ENCODE measurements at places on chromosomes 3 and 15.

GRCh38 chr3:55441499-55441898 lies 45.6 kb downstream of the WNT5A start:
- DNase-seq, result no peak

DNA sequence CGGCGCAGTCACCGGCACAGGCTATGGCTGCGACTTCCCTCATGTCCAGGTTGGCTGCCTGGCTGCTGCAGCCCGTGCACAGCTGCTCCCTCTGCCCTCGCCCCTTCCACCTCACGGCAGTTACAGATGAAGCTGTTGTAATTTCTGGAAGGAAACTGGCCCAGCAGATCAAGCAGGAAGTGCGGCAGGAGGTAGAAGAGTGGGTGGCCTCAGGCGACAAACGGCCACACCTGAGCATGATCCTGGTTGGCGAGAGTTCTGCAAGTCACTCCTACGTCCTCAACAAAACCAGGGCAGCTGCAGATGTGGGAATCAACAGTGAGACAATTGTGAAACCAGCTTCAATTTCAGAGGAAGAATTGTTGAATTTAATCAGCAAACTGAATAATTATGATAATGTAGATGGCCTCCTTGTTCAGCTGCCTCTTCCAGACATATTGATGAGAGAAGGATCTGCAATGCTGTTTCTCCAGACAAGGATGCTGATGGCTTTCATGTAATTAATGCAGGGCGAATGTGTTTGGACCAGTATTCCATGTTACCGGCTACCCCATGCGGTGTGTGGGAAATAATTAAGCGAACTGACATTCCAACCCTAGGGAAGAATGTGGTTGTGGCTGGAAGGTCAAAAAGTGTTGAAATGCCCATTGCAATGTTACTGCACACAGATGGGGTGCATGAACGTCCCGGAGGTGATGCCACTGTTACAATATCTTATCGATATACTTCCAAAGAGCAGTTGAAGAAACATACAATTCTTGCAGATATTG lies 13.2 kb upstream of the GNB4 start:
- DNase-seq, result peak; percentile 97

DNA sequence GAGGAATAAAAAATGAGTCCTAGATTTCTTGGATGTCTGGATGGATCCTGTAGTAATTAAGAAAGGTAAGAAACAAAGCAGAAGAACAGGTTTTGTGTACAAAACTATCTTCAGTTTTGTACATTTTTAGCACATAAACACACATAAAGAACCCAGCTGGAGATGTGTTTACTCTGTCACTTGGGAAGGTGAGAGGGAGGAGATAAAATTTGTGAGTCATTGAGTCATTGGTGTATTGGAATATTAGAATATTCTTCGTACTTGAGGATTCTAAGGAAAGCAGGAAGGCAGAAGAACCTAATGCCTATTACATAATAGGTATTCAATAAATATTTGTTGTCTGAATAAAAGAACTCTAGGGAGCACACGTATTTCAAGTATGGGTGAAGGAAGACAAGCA lies 17.4 kb downstream of the APPL1 start:
- DNase-seq, result no peak

DNA sequence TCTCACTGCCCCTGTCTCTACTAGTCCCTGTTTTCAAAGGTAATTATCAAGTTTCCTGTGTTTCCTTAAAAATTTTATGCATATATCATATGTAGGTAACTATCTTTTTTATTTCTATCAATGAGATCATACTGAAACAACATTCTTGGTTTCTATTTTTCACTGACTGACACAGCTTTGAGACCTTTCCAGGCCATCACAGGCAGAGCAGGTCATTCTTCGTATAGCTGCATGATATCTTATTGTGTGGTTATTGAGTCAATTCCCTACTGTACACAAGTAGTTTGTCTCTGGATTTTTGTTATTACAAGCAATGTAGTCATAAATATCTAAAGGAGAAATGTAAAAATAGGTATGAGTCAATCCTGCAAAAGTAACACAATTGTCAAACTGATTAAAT lies 169.6 kb downstream of the CFAP20DC start:
- no peak for DNase-seq

DNA sequence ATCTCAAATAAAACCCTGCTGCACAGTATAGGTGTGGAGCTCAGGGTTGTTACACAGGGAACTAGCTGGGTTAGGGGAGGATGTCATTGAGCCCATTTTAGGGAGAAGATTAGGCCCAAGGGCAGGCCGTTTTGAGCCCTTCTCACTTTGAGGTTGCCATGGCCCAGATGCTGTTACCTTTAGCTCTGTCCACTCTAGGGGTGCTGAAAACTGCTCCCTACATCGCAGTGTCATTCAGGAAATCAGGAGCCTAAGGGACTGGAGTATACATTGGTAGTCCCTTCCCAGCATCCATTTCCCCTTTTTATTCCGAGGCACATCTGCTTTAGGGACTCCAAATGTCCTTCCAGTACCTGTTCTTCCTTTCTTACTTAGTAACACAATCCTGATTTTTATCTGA lies 79.0 kb upstream of the SELENOK start:
- no peak for DNase-seq

DNA sequence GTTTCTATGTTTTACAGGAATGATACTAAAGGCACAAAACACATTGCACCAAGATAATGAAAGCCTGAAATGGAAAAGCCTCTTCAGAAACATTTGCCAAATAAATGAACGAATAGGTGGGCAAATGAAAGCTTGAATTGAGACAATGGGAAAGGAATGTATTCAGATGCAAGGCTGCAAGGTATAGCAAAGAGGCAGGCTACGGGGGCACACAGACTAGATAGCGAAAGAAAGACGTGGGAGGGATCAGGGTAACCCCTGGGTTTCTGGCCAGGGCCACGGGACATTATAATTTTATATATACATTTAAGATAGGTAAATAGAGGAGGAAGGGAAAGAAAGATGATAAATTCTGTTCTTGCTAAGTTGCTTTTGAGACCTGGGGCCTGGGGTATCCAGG lies 95.9 kb upstream of the NLGN1 start:
- DNase-seq, result no peak

- DNase-seq, result no peak
These were observed 172.5 kb downstream of the POTEB3 start for GRCh38 chr15:21267671-21268395.

GRCh38 chr3:104768886-104769285 lies 597.8 kb upstream of the ALCAM start:
- DNase-seq, result no peak

DNA sequence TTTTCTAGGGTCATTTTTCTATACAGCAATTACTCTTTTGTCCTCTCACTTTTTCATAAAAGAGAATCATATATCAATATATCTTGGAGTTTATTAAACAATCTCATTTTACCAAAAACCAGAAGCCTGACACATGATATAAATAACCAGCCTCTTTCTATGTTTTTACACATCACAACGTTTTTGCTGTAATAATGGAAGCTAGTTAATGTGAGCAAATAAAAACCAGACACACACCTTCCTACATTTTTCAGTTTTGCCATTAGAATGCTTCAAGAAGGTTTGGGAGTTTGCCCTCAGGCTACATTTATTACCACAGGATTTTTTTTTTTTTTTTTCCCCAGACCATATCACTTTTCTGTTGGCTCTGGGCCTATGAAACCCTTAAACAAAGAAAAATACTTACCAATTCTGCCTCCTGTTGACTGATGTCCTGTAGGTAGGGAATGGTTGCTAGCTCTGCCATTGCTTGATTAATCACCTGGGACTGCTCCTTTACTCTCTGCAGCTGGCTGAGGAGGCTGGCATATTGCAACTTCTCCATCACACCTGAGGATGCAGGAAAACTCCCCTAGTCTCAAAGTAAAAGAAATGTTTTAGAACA lies 165.5 kb downstream of the ECT2 start:
- no peak for DNase-seq

DNA sequence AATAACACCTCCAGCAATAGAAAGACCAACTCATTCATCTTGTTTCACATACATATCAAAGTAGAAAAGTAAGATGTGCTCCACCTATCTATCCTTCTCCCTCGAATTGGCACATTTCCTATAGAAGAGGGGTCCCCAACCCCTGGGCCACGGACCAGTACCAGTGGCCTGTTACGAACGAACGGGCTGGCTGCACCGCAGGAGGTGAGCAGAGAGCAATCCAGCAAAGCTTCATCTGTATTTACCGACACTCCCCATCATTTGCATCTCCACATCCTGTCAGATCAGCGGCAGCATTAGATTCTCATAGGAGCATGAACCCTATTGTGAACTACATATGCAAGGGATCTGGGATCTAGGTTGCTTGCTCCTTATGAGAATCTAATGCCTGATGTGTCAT lies 95.0 kb upstream of the CGNL1 start:
- no peak for DNase-seq

- DNase-seq, result no peak
These were observed 11.5 kb downstream of the PLA2G4F start for GRCh38 chr15:42144841-42145375.

DNA sequence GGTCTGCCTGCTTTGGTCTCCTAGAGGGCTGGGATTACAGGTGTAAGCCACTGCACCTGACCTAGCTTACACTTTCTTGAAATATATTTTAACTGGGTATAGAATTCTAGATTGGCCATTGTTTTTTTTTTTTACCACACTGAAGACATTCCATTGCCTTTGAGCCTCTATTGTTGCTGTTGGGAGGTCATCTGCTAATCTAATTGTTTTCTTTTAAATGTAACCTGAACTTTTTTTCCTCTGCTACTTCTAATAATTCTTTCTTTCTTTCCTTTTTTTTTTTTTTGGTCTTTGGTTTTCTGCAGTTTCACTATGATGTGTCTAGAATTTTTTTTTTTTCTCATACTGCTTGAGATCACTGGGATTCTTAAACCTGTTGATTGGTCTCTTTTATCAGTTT lies 28.1 kb downstream of the ERICH6 start:
- peak; percentile 3 for DNase-seq

- DNase-seq, result no peak
These were observed 218.9 kb downstream of the PDZRN3 start for GRCh38 chr3:73405853-73406252.

DNA sequence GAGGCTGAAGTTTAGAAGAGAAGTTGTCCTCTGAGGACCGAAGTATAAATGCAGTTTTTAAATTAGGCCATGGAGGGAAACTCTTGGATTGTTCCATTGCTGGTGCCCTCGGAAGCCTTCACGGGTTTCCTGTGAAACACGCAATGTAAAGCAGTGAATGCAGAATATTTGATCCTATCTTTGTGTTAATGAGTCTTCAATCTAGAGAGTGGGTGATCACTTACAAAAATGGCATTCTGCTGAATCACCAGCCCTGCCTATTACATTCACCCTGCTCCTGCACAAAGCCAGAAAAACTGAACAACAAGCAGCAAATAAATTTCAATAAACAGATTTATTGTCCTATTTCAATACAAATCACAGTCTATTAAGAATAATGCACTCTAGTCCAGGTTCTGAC lies 1063.9 kb downstream of the FHIT start:
- no peak for DNase-seq

DNA sequence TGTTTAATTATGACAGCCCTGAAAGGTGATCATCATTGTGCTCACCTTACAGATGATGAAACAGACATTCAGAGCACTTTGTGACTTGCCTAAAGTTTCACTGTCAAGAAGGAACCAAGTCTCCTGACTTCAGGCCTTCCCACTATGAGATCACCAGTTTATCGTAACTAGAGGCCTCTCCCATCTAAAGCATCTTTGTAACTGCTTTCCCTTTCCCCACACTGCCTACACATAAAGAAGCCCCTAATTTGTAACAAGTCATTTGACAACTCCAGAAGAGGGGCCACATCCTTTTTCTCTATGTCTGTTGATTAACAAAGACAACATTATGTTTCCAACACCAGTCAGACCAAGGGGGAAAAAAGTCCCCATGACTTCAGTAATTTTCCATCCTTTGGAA lies 1.1 kb downstream of the KLHL6 start:
- DNase-seq, result peak; percentile 47

DNA sequence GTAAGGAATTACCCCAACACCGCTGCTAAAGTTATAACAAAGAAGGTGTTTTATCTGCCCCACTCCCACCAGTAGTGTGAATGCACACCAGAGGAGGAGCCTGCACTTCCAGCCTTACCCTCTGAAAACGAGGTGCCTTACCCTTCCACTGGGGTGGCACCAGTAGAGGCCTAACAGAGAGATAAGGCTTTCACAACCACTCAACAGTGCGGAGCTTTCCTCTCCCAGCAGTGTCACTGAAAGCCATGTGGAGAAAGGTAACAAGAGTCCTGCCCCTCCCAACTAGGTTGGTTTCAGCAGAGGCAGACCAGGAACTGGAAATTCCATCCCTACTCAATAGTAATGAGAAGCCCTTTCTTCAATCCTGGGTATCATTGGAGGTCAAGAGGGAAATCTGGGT lies 539.2 kb downstream of the VGLL3 start:
- DNase-seq, result no peak

GRCh38 chr3:123423806-123424205 lies 25.1 kb downstream of the ADCY5 start:
- no peak for DNase-seq

Measured in AML-193 (cell line).